ENCODE measurements at places on chromosomes 5 and 9.

DNA sequence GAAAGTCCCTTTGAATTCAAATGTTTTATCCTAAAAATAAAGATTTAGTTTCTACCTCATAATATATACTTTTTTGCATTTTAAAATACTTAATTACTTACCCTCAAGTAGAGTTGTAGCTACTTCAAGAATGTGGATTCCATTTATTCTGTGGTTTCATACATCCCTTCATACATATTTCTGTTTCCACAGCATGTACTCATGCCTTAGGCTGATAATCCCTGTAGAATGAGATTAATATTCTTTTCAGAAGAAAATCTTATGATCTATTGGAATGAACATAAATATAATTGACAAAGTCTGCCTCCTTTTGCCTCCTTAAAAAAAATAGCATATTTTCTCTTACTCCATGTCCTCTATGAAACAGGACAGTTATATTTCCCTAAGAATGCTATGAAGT, 465.7 kb downstream of the DTWD2 start:
- no peaks in the 10 kb centered on the region for H3K4me1 ChIP-seq
- peaks cover 3% of the 10 kb centered on the region for H3K36me3 ChIP-seq
- no peak overlapping the region for H3K27ac ChIP-seq
- no peak for DNase-seq

DNA sequence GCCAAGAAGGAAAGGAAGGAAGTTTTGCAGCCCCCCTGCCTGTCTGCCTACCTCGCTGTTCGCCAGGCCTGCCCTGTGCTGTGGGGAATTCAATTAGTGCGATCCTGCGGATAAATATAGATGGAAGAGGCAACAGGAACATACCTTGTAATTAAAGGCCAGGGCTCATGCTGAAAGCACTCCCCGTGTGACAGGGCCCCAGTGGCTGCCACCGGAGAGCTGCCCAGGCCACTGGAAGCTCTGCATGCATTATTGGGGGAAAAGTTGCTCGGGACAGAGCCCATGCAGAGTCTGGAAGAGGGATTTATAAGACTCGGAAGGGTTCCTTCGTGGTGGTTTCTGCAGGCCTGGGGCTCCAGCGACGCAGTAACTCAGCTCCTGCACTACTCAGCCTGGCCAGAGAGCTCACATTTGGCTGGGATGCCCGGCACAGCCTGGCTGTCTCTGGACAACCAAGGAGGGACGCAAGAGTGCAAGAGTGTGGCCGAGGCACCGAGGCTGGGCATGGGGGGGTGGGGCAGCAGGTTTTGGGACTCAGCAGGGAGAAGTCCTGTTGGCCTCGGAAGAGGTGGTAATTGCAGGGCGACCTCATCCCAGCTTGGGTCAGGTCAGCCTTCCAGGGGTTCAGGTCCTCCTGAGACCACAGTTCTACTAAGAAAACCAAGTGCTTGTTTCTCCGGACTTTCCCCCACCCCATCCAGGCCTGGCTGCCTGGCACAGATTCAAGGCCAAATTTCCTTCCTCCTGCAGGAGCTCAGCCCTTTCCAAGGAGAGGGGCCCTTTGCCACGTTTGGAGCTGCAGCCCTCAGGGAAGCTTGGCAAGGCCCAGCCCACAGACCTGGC, 68.1 kb upstream of the GGTA1 start:
- H3K36me3 ChIP-seq, result no peaks in the 10 kb centered on the region
- no peak for DNase-seq
- H3K4me1 ChIP-seq, result no peaks in the 10 kb centered on the region
- no peak overlapping the region for H3K27ac ChIP-seq
- peaks cover 56% of the 10 kb centered on the region for H3K27me3 ChIP-seq
- H3K4me3 ChIP-seq, result no peak overlapping the region

DNA sequence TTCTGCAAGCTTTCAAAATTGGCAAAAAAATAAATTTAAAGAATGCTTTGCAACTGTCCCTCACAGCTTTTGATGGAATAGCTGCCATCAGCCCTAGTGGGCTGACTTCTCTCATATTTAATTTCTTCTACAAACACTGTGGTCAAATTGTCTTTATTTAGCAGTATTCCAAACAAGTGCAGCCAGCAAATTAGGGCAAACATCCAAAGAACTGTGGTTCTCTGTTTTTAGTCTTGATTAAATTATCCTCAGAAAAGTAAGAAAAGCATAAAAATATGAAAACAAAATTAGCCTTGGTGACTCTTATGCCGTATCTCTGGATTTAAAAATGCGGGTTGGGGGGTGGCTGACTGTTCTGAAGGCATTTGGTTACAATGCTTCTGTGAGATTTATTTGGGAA, 95.8 kb upstream of the RETREG1 start:
- no peak overlapping the region for H3K4me3 ChIP-seq
- no peak for DNase-seq
- no peak overlapping the region for H3K27ac ChIP-seq
- H3K36me3 ChIP-seq, result no peaks in the 10 kb centered on the region

DNA sequence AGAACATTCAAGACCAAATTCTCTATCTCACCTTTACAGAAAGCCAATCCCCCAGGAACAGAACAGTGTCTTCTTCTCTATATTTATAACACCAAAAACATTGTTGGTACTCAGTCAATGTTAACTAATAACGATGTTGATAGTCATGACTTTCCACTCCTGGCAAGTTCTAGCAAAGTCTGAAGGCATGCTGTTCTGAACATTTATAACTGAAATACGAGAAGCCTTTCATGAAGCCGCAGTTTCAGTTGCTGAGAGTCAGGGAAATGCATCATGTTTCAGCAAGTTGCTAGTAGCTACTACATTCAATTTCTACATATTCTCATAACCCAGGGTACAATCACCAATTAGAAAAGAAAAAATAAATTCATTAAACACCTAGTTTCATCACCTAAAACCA, 301.4 kb downstream of the PDE4D start:
- H3K36me3 ChIP-seq, result peaks cover 2% of the 10 kb centered on the region
- H3K4me3 ChIP-seq, result no peak overlapping the region
- no peak overlapping the region for H3K27ac ChIP-seq
- peaks cover 6% of the 10 kb centered on the region for H3K27me3 ChIP-seq

DNA sequence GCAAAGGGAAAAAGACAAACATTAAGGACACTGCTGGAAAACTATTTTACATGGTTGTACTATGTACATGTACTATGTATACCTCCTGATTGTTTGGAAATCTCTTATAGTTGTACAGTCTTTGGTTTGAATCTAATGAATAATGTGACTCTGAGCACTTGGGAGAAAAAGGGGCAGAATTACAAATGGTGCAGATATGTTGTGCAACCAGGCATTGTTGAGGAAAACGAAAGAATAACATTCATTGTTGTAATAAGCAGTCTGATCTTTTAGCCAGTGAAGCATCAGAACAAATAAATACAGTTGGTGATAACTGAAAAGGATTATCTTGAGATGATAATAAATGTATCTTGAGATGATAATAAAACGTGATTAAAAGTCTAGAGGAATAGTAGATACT, 87.2 kb downstream of the CSNK1G3 start:
- DNase-seq, result no peak
- H3K27me3 ChIP-seq, result no peaks in the 10 kb centered on the region
- no peak overlapping the region for H3K27ac ChIP-seq
- H3K36me3 ChIP-seq, result peaks cover 8% of the 10 kb centered on the region
- peaks cover 5% of the 10 kb centered on the region for H3K4me1 ChIP-seq

DNA sequence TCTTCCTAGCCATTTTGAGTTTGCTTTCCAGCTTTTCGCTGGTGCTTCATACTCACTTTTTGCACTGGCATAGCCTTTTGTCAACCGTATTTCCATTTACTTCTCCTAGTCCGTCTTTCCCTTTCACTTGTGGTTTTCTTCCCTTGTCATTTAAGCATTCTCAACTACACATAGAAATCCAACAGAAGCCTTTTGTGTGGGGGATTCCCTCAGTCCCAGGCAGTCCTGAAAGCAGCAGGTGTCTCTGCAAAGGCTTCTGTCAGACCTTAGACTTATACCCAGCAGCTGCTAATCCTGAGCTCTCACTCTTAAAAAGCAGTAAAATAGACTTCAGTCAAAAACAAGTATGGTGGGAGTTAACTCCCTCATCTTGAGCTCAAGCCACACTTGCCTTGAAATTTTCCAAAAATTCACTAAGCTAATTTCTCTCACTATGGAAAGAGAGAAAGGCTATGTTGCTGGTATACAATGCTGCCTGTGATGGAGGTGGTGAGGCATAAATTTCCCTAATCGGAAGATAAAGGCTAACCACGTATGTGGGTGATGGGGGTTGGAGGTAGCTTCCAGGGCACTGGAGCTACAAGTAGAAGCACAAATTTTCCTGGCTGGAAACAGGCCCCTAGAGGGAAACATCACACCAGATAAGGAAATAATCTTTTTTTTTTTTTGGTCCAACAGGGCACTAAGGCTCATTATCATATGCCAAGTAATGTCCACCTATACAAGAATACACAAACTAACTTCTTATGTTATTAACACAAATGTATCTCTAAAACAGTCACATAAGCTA, 34.8 kb upstream of the IFNK start:
- peaks cover 9% of the 10 kb centered on the region for H3K27me3 ChIP-seq
- no peak overlapping the region for H3K4me3 ChIP-seq
- no peak for DNase-seq
- H3K4me1 ChIP-seq, result peaks cover 16% of the 10 kb centered on the region
- H3K36me3 ChIP-seq, result no peaks in the 10 kb centered on the region

GRCh38 chr5:3661755-3662296, 66.2 kb downstream of the IRX1 start:
- DNase-seq, result no peak
- no peak overlapping the region for H3K4me3 ChIP-seq
- H3K27ac ChIP-seq, result no peak overlapping the region
- H3K36me3 ChIP-seq, result peaks cover 1% of the 10 kb centered on the region
- H3K4me1 ChIP-seq, result no peaks in the 10 kb centered on the region
- no peaks in the 10 kb centered on the region for H3K27me3 ChIP-seq

GRCh38 chr5:6820851-6821479, 107.7 kb downstream of the TENT4A start:
- peaks cover 37% of the 10 kb centered on the region for H3K27me3 ChIP-seq
- H3K4me3 ChIP-seq, result no peak overlapping the region
- H3K27ac ChIP-seq, result no peak overlapping the region
- no peak for DNase-seq
- no peaks in the 10 kb centered on the region for H3K4me1 ChIP-seq
- H3K36me3 ChIP-seq, result peaks cover 2% of the 10 kb centered on the region

DNA sequence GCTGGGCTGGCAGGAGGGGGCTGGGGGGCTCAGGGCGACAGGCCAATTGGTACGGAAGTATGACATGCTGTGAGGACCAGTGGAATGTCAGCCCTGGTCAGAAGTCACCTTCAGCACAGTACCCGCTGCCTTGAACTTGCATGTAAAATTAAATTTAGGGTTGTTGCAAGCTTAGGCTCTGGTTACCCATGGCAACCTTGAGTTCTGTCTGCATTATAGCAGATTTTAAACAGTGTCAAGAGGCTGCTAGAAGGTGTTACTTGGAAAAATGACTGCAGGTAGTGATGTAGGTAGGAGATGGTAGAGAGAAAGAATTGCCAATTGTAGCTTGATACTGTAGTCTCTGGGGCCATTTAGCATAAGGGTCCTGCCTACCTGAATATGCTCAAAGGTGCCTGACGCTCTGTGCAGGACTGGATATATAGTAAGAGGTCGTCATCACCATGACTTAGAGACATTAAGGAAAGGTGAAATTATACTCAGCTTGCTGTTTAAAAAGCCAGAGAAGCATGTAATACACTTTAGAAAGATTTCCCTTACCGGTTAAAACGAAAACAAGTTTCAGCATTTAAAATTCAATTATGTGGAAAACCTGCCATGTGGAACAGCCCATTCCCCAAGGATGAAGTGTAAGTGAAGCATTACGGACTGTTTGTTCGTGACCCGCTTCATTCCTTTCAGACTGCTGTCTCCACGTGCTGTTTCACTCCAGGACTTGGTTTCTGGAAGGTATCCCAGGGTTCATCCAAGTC, 169.0 kb downstream of the PDZD2 start:
- no peak overlapping the region for H3K4me3 ChIP-seq
- no peak overlapping the region for H3K27ac ChIP-seq
- no peak for DNase-seq
- H3K4me1 ChIP-seq, result no peaks in the 10 kb centered on the region

DNA sequence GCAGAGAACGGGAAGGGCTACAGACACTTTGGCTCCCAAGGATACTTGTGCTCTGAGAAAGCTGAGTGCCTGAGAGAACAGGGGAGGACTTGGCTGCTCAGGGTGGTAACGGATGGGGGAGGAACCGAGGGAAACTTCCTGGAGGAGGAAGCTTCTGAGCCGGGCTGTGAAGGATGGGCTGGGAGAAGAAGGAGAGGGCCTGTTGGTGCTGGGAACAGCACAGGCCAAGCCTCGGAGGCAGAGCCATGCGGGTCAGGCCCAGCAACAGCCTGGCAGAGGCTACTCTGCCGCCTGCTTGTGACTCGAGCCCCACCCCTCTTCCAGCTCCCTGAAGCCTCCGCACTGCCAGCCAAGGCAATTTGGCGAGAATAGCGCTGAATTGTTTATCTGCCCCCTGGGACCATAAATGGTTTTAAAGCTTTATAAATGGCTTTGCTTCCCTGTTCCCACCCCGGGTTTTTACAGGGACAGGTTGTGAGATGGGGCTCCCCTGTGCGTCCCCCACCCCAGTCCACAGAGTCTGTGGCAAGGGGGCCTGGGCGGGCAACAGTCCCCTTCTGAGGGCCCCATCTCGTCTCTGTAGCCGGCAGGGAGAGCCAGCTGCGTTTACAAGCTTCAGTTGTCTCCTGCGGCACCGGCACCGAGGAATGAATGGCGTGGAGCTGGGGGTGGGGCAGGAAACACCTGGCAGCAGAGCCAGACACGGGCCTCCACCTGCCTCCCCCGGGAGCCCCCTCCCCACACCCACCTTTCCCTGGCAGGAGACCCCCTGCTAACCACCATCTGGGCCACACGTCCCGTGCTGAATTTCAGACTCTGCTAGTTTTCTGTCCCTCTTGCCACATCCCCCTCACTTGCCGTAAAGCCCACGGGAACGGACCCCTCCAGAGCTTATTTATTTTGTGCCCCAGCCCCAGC, 24.4 kb downstream of the FAM163B start:
- no peaks in the 10 kb centered on the region for H3K4me1 ChIP-seq
- H3K36me3 ChIP-seq, result no peaks in the 10 kb centered on the region
- H3K4me3 ChIP-seq, result no peak overlapping the region
- H3K27me3 ChIP-seq, result peaks cover 57% of the 10 kb centered on the region
- no peak overlapping the region for H3K27ac ChIP-seq

DNA sequence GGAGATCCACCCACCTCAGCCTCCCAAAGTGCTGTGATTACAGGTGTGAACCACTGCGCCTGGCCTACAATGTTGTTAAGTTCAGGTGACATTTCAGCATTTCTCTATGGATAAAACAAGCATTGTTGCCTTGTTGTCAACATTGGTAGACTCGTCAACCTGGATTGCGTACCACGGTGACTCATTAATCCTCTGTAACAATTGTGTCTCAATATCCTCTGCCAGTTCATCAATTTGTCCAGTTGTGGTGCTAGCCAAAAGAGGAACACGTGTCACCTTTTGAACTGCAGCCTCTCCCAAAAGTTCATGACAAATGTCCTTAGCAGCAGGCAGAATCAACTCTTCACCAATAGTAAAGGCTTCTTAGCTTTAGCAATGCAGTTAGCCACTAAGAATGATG, 46.3 kb upstream of the LARP1 start:
- no peaks in the 10 kb centered on the region for H3K4me1 ChIP-seq
- no peaks in the 10 kb centered on the region for H3K27me3 ChIP-seq
- no peak for DNase-seq
